ENCODE measurements at places on chromosomes 12 and 14. TPM values are rescaled to one million over a fixed set of nuclear protein-coding genes. Genes with fewer than 3 reads are reported as not detected.

C1S gene
- 378 TPM for total RNA-seq

RASSF8 gene
- total RNA-seq: 48.7 TPM

RNASE4 gene
- 31.9 TPM for total RNA-seq

CELA1 gene
- total RNA-seq: not detected

CLECL1 gene
- not detected for total RNA-seq

LRRC23 gene
- total RNA-seq: 15.9 TPM

AQP2 gene
- total RNA-seq: not detected

BHLHE41 gene
- total RNA-seq: 2.0 TPM

SERPINA12 gene
- not detected for total RNA-seq

BCL11B gene
- total RNA-seq: under 0.01 TPM

CD27 gene
- total RNA-seq: not detected

SLC17A8 gene
- total RNA-seq: 0.16 TPM

OTOGL gene
- 0.43 TPM for total RNA-seq

LGMN gene
- total RNA-seq: 24.6 TPM

SERPINA5 gene
- total RNA-seq: 0.09 TPM

KRT4 gene
- total RNA-seq: 0.34 TPM

MEG3 gene
- 226 TPM for total RNA-seq

DBX2 gene
- total RNA-seq: not detected

MAP3K9 gene
- 0.09 TPM for total RNA-seq

Data from bronchial smooth muscle cell (primary cell).